ENCODE measurements at places on chromosomes 11 and 22.
A peak's percentile ranks its signal among the peaks of the same experiment; 100 is the strongest.

- no peak for DNase-seq
Measured at GRCh38 chr22:28706845-28707244, 27.2 kb upstream of the TTC28 start.

DNA sequence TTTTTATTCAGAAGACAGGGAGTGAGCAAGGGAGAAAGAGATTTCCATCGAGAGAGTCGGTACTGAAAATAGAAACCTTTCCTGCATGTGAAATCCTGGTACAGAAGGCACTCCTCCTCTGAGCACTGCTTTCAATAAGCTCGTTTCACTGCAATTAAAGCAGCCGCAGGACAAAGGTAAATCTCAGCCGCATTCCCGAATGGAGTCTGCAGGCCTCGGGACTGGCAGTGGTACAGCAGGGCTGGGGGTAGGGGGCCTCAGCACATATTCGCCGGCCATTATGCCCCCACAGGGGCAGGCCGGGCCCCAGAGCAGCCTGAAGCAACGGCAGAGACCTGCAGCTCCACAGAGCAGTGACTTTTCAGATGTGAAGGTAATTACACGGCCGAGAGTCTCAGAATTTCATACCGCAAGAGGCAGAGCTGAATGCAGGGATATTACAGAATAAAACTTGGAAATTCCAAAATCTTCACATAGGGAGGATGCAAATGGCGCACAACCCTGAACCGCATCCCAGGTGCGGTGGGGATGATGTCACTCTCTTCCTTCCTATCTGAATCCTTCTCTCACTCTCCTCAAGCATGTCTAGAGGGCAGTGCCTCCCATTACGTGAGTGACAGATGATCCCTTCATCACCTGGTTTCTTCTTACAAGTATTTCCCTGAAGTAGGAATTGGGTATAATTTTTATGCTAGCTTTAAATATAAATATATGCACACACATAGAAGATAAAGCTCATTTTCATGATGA is 622.1 kb downstream of the OPCML start:
- no peak for DNase-seq

DNA sequence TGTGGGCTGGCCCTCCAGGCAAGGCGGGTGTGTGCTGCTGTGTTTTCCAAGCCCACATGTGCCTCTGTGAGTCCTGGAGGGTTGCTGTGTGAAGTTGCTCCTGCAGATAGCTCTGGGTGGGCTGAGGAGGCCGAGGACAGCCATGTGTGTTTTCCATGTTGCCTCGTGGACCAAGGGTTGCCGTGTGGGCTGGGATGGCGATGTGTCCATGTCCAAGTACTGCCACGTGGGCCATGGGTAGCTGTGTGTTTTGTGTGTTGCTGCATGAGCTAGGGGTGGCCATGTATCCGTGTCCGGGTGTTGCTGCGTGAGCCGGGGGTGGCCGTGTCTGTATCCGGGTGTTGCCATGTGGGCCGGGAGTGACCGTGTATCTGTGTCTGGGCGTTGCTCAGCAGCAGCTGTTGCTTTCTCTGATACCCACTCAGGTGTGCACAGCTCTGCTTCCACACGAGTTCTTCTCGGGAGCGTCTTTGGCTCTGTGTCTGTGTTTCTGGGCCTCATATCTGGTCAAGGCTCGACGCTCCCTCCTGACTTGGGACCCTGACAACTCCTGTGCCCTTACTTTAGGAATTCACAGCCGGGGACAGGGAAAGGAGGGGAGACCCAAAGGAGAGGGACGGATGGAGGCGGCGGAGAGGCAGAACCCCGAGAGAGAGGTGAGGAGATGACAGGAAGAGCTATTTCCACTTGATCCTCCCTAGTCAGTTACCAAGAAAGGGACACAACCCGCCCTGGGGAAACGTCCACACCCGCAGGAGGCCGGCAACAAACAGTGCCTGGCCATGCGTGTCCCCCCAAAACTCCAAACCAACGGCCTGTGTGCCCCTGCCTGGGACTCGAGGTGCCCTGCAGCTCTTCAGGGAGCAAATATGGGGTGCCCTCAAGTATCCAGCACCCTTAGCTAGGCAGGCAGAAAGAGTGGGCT is 83.1 kb downstream of the PHF21B start:
- DNase-seq = peak; percentile 45

- DNase-seq = peak; percentile 38
Measured at GRCh38 chr11:2791139-2791520, 91.3 kb upstream of the KCNQ1OT1 start.

DNA sequence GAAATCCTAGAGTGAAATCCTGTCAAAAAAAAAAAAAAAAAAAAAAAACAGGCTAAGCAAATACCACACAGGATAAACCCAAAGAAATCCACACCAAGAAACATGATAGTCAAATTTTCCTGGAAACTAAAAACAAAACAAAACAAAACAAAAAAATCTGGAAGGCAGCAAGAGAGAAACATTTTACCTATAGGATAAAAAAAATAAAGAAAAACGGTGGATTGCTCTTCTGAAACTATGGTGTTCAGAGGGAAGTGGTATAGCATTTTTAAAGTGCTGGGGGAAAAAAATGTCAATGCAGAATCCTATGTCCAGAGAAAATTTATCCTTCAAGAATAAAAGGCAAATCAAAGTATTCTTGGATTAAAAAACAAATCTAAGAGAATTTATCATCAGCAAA is 41.6 kb upstream of the CBX7 start:
- DNase-seq = no peak

- DNase-seq = no peak
Measured at GRCh38 chr22:23685205-23685784, 5.5 kb upstream of the RGL4 start.

DNA sequence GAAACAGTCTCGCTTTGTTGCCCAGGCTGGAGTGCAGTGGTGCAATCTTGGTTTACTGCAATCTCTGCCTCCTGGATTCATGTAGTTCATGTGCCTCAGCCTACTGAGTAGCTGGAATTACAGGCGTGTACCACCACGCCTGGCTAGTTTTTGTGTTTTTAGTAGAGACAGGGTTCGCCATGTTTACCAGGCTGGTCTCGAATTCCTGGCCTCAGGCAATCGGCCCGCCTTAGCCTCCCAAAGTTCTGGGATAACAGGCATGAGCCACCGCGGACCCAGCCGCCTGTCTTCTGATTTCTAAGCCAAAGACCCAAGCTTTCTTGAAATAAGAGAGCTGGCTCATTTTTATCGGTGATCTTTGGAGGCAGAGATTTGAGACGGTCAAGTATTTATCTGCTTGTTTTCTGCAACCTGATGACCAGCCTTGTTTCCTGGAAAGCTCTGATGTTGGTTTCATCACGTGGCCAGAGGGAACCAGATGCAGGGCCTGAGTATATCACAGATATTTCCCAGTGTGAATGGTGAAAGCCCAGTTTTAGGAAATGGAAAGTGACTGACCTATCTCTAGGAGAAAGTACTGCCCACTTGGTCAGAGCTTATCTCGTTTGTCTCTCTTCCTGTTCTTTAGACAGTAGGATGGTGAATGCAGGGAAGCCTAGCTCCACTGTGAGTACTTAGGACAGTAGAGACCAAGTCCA is 5.7 kb upstream of the SIDT2 start:
- DNase-seq = no peak

GRCh38 chr11:75705541-75705940 is 12.1 kb upstream of the MOGAT2 start:
- no peak for DNase-seq

DNA sequence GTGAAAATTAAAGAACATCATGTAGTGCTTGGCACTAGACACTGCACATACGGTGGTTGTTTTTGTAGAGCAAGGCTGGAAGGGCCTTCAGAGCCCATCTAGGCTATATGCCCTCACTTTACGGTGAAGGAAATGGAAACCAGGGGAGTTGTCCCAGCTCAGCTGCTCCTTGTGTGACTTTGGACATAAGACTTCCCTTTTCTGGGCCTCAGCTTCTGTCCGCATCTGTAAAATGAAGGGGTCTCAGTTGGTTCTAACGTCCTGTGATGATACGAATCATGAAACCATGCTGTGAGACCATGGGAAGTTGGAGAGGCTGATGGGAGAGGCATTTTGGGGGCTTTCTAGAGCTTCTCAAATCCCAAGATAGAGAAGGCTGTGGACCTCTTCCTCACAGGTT is 4.7 kb downstream of the KCNE3 start:
- DNase-seq = no peak

DNA sequence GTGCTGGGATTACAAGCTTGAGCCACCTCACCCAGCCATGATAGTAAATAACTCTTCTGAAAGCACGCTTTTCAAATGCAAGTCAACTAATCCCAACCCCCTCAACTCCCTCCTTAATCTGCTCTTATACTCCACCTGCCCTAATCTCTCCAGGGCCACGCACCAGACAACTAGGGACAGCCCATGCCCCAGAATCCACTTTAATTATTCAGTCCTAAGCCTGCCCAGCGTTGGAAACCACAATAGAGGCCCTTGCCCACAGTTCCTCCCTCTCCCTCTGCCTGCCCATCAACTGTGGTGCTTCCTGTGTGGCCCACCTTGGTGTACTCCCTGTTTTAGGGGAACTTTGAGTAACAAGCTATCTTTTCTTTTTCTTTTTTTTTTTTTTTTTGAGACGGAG is 2.7 kb upstream of the VPREB3 start:
- no peak for DNase-seq

- peak; percentile 66 for DNase-seq
Measured at GRCh38 chr11:118435290-118435892, 901 bp upstream of the KMT2A start.

DNA sequence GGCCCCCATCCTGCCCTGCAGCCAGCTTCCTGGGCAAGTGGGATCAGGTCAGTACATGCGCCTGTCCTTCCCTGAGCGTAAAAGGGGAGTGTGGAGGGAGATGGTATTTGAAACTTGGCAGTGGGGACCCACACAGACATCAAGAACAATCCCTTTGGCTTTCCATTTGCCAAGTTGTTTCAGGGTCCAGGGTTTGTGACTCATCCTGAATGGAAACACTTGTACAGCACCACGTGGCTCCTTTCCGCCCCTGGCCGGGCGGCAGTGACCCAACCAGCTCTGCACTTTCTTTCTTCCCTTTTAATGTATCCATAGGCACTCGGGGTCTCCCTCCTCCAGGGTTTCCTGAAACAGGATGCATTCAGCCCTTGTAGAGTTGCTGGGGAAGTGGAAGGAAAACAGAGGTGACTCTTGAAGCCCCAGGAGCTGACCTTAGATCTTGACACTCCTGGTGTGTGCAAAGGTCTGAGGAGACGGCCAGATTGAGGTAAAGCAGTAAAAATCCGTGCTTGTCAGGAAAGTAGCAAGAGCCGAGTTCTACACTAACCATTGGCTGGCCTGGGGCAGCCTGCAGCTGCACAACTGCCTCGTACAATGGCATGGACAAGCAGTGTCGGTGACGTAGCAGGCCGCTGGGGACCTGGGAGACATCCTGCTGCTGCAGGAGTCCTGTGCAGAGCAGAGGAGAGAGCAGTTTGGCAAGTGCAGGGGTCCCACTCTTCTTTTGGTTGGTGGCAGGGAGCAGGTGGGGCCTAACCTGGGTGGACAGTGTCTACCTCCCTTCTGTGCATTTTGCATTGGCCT is 189.8 kb downstream of the SNX19 start:
- DNase-seq = no peak

DNA sequence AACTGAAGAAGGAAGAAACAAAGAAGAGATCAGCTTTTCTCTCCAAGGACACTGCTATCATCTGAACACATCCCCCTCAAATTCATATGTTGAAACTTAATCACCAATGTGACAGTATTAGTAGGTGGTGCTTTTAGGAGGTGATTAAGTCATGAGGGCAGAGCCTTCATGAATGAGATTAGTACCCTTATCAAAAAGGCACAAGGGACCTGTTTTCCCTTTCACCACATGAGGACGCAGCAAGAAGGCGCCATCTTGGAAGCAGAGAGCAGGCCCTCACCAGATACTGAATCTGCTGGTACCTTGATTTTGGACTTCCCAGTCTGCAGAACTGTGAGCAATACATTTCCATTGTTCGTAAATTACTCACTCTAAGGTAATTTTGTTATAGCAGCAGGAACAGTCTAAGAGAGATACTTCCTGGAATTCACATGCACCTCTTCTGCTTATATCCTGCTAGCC is 20.9 kb upstream of the CREB3L1 start:
- DNase-seq = no peak

DNA sequence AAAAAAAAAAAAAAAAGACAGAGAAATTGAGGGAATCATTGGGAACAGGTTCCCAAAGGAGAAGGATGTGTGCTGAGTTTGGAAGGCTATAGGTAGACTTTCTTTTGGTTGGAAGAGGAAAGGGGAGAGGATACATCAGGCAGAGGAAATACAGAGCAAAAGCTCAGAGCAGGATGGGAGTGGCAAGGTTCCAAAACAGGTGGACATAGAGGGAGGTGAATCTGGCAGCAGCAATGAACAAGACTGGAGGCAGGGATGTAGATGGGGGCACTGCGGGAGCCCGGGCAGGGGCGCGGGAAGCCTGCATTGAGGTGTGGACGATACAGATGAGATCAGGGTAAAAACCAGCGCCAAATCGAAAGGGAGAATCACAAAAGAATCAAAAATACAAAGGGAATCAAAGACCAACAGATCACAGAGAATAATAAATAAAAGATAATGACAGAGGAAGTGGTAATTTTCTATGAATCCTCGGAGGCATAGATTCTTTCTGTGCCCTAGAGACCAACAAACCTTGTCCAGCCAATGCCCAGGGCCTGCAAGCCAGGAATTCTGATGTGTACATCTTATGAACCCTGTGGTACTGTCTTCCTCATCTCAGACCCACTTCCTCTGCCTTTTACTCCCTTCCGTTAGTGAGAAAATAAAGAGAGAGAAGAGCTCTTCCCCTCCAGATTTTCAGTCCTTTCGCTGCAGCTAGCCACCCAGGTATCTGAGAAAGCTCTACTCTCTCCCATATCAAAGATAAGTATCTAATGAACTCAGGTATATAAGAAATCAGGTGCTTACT is 70.3 kb downstream of the SLC1A2 start:
- DNase-seq = no peak

- no peak for DNase-seq
Measured at GRCh38 chr11:35049859-35050531, 89.0 kb upstream of the CD44 start.

DNA sequence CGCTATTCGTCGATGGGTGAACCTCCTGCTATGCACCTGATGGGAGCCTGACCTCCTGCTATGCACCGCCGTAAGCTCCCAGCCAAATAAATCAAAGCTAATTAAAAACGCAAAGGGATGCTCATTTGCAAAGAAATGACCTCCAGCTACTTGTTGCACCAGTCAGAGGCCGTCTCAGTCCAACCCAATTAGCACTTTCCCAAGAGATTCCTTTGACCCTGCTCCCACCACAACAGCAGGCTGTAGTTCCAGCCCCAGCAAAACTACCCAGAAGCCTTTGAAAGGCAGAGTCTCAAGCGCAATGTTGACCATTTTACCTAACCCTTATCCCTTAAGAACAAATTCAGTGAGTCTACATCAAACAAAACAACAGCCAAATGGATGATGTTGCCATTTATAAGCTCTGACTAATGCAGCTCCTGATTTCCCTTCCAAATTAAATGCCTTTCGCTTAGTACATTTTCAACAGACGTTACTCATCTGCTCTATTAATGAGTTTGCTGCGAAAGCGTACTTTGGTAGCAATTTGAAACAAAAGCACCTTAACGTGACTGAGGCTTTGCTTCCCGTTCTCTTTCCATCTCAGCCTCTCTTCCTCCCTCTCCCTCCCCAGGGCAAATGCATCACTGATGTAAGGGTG is 17.2 kb upstream of the BSX start:
- no peak for DNase-seq

GRCh38 chr11:93278976-93279375 is 51.6 kb upstream of the DEUP1 start:
- DNase-seq = no peak

GRCh38 chr11:111834432-111835163 is 36.8 kb downstream of the ALG9 start:
- DNase-seq = no peak
